ENCODE measurements at places on chromosomes 2 and 18. TPM values are rescaled to one million over a fixed set of nuclear protein-coding genes. Genes with fewer than 3 reads are reported as not detected.

The B3GNT7 gene
- polyA plus RNA-seq: 0.74 TPM

The TOGARAM2 gene
- not detected for polyA plus RNA-seq

GRCh38 chr2:102296449-102296848 is 14.9 kb upstream of the IL1RL1 start:
- H3K27ac ChIP-seq: no peak overlapping the region
- no peak for DNase-seq
- H3K4me3 ChIP-seq: no peak overlapping the region

GRCh38 chr2:230721712-230722111 is 9.1 kb downstream of the CAB39 start:
- H3K4me1 ChIP-seq: no peaks in the 10 kb centered on the region
- no peak overlapping the region for H3K27ac ChIP-seq
- DNase-seq: no peak
- no peak overlapping the region for H3K4me3 ChIP-seq
- peaks cover under 1% of the 10 kb centered on the region for H3K36me3 ChIP-seq

- no peak for DNase-seq
- H3K27me3 ChIP-seq: no peaks in the 10 kb centered on the region
- H3K36me3 ChIP-seq: no peaks in the 10 kb centered on the region
- no peaks in the 10 kb centered on the region for H3K4me1 ChIP-seq
- H3K27ac ChIP-seq: no peak overlapping the region
Observed at GRCh38 chr2:215787025-215787424, 226.3 kb downstream of the MREG start.

- H3K27ac ChIP-seq: no peak overlapping the region
- H3K27me3 ChIP-seq: no peaks in the 10 kb centered on the region
- no peak for DNase-seq
- peaks cover 1% of the 10 kb centered on the region for H3K36me3 ChIP-seq
Observed at GRCh38 chr2:238338710-238339394, 18.5 kb downstream of the TRAF3IP1 start.

DNA sequence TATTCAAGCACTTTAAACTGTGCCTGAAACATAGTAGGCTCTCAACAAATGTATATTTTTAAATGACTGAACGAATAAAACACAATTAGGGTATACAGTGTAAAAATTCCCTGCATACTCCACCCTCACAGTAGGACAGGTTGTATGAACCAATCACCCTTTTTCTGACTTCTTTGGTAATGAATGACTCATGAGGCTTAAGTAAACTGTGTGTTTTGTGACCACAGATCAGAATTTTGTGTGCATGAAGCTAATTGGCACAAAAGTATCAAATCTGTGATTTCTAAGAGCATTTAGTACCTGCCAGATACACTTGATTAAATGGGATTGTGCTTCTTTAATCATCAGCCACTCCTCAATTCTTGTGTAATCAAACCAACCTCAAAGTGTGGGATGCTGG is 109.9 kb upstream of the MAP4K3 start:
- H3K27me3 ChIP-seq: no peaks in the 10 kb centered on the region
- H3K36me3 ChIP-seq: no peaks in the 10 kb centered on the region
- DNase-seq: no peak
- no peak overlapping the region for H3K4me3 ChIP-seq
- no peak overlapping the region for H3K27ac ChIP-seq

The LIPG gene
- polyA plus RNA-seq: 48.9 TPM

DNA sequence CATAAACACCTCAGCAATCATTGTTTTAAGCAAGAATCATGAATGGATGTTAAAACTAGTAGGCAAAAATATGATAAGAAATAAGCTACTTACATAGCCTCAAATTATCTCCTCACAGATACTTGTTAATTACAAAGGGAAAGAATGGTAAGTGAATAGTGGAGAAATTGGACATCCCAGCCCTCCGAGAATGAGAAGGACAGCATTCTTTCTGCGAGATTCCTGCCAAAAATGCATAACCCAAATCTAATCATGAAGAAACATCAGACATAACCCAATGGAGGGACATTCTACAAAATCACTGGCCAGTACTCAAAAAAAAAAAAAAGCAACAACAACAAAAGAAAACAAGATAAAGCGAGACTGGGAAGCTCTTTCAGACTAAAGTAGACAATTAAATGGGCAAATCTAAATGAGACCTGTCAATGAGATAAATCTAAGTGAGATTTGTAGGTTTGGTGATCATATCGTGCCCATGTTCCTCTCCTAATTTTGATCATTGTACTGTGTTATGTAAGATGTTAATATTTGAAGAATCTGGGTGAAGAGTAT is 57.9 kb upstream of the GLI2 start:
- no peaks in the 10 kb centered on the region for H3K4me1 ChIP-seq
- peaks cover 2% of the 10 kb centered on the region for H3K27me3 ChIP-seq
- H3K27ac ChIP-seq: no peak overlapping the region

DNA sequence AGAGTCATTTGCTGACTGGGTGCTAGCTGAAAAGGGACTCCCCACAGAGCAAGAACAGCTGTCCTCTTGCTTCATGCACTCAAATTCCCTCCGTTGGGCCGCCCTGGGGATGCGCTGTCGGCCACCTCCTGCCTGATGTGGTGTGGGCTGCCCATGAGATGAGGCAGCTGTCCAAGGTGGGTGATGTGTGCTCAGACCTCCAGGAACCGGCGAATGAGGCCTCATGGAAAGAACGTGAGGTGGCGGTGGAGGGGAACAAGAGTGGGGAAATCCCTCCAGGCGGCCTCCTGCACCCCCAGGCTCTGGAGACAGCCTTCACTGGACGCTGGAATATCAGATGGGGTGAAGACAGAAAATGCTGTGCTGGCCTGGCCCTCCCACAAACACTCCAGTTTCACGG is 79.8 kb downstream of the LONRF2 start:
- no peak overlapping the region for H3K4me3 ChIP-seq
- DNase-seq: no peak
- H3K36me3 ChIP-seq: no peaks in the 10 kb centered on the region

GRCh38 chr2:9768388-9768787 is 74.9 kb upstream of the TAF1B start:
- no peak overlapping the region for H3K4me3 ChIP-seq
- peaks cover 9% of the 10 kb centered on the region for H3K4me1 ChIP-seq
- H3K36me3 ChIP-seq: no peaks in the 10 kb centered on the region
- DNase-seq: no peak
- no peak overlapping the region for H3K27ac ChIP-seq

The LAMA1 gene
- polyA plus RNA-seq: 0.35 TPM

The TCF7L1 gene
- 6.0 TPM for polyA plus RNA-seq

DNA sequence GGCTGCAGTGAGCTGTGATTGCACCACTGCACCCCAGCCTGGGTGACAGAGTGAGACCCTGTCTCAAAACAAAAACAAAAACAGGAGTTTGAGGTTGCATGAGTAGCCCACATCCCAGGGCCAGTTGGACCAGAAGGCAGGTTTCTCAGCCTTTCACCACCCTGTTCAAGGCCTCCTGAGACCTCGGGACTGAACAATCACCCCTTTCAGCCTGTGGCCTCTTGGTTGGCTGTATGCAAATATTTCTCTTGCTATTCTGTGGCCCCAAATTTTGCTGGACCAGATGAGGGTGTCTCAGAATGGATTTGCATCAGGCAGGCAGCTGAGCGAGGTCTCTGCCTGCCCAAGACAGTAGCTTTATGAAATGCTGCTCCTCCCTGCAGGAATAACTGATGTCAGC is 56.9 kb downstream of the DPYSL5 start:
- no peak overlapping the region for H3K27ac ChIP-seq
- no peaks in the 10 kb centered on the region for H3K27me3 ChIP-seq
- H3K4me3 ChIP-seq: no peak overlapping the region
- DNase-seq: no peak
- H3K4me1 ChIP-seq: no peaks in the 10 kb centered on the region

GRCh38 chr2:231359441-231359840 is 36.1 kb upstream of the B3GNT7 start:
- no peak overlapping the region for H3K4me3 ChIP-seq
- no peaks in the 10 kb centered on the region for H3K36me3 ChIP-seq
- no peaks in the 10 kb centered on the region for H3K4me1 ChIP-seq
- no peaks in the 10 kb centered on the region for H3K27me3 ChIP-seq
- no peak overlapping the region for H3K27ac ChIP-seq

DNA sequence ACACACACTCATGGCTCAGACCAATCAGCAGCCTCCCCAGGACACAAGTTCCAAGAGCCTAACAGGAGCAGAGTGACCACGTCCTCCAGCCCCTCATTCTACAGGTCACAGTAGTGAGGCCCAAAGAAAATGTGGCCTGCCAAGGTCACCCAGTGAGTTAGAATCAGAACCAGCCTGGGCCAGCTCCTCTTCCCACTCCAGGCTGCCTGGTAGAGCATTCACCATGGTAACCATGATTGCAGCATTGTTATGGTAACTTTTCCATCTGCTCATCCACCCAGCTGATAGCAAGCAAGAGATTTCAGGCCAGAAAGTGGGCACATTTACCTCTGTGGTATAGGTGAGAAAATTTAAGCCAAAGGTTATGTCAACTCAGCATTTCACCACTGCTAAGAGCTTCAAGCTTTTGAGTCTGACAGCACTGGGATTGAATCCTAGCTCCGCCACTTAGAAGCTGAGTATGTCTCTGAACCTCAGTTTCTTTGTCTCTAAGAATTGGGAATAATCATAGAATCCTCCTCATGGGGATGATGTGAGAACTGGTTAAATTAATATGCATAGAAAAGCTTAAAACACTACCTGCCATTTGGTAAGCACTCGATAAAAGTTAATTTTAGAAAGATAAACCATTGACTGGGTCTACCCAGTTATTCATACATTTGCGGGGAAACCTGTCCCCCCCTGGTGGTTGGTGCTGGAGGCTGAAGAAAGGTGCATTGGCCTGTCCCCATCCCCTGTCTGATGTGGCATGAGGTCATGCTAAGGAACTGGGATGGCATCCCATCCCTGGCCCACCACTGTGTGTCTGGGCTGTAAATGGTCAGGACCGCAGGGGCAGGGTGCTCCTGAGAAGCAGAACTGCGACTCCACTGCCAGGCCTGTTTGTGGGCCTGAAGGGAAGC is 181.5 kb downstream of the KLHL29 start:
- no peaks in the 10 kb centered on the region for H3K36me3 ChIP-seq
- DNase-seq: no peak
- H3K4me3 ChIP-seq: no peak overlapping the region
- no peak overlapping the region for H3K27ac ChIP-seq
- H3K4me1 ChIP-seq: no peaks in the 10 kb centered on the region

- DNase-seq: peak; percentile 19
- H3K4me3 ChIP-seq: no peak overlapping the region
- H3K27me3 ChIP-seq: no peaks in the 10 kb centered on the region
Observed at GRCh38 chr18:49026501-49027373, 76.0 kb upstream of the SMAD7 start.

The EML6 gene
- 1.2 TPM for polyA plus RNA-seq

The MYO5B gene
- 12.4 TPM for polyA plus RNA-seq

DNA sequence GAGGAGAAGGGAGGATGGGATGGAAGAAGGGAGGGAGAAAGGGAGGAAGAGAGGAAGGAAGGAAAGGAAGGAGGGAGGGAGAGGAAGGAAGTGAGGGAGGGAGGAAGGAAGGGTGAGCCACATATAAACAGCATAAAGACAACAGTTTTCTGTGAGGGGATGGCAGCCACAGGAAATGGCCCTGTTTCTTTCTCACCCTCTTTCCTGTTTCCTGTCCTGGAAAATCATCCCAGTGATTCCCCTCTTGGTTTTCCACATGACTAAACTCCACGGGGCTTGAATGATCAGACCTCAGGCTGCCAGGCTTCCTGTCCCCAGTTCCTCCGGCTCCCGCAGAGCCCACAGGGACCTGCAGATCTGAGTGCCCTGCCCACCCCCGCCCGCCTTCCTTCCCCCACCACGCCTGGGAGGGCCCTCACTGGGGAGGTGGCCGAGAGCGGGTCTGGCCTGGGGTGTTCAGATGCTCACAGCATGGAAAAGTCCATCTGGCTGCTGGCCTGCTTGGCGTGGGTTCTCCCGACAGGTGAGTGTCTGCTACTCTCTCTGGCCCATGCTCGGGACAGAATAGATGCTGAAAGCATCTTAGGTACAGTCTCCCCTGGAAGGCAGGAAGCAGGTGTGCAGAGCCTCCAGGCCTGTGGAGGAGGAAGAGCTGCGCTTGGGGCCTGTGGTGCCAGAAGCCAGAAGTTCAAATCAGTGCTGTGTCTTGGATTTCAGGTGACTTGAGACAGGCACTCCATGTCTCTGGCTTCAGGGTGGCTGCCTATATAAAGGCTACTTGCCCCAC is at the start of gene SIGLEC15:
Gene SIGLEC15 (plus strand): TSS at position 418 of the 787 bp plus-strand sequence. CDS start 54 bp downstream, at position 472.
- no peak within 1 kb of the TSS for H3K4me3 ChIP-seq
- H3K36me3 ChIP-seq: no peaks in the 10 kb centered on the region
- H3K27ac ChIP-seq: no peak within 1 kb of the TSS
- peaks cover 2% of the 10 kb centered on the region for H3K4me1 ChIP-seq
- no peak for DNase-seq

GRCh38 chr2:1437101-1437500 is 23.8 kb downstream of the TPO start:
- H3K4me1 ChIP-seq: no peaks in the 10 kb centered on the region
- H3K27ac ChIP-seq: no peak overlapping the region
- H3K27me3 ChIP-seq: no peaks in the 10 kb centered on the region
- H3K4me3 ChIP-seq: no peak overlapping the region
- DNase-seq: no peak

GRCh38 chr2:149561309-149561926 is 26.2 kb downstream of the MMADHC start:
- no peaks in the 10 kb centered on the region for H3K27me3 ChIP-seq
- H3K36me3 ChIP-seq: peaks cover under 1% of the 10 kb centered on the region
- no peak overlapping the region for H3K4me3 ChIP-seq
- DNase-seq: no peak
- peaks cover 13% of the 10 kb centered on the region for H3K4me1 ChIP-seq

DNA sequence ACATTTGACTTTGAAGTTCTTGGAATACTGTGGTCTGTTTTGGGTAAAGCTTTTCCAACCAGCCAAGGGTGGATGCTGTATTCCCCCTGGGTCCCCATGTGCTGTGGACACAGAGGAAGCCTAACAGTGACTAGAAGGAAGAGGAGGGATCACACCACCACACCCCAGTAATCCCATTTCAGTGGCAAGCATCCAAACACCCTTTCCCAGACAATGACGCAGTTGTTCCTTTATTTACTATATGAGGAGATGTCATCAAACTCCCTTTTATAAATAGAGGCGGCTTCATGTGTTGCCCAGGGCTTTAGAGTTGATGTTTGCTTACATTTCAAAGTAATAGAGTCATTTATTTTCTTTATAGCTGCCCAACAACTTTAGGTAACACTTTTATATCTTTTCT is 959.4 kb upstream of the GYPC start:
- no peaks in the 10 kb centered on the region for H3K27me3 ChIP-seq
- H3K4me1 ChIP-seq: no peaks in the 10 kb centered on the region
- DNase-seq: no peak
- H3K27ac ChIP-seq: no peak overlapping the region
- H3K36me3 ChIP-seq: no peaks in the 10 kb centered on the region

The SCN3A gene
- polyA plus RNA-seq: 0.08 TPM

DNA sequence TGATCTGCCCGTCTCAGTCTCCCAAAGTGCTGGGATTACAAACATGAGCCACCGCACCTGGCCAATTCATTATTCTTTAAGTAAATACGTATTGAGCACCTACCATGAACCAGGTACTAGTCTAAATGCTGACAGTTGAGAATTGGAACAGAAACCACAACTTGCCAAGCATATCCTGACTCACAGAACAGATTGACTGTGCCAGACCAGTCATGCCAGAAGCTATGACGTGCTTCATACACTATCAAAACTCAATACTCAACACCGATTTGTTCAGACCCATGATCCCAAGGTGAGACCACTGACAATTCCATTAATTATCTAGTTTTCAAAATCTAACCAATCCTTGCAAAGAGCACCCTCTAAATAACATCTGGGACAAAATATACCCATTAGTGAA is 148.6 kb downstream of the B3GNT2 start:
- H3K27me3 ChIP-seq: no peaks in the 10 kb centered on the region
- no peaks in the 10 kb centered on the region for H3K36me3 ChIP-seq
- no peak for DNase-seq
- H3K27ac ChIP-seq: no peak overlapping the region
- H3K4me3 ChIP-seq: no peak overlapping the region
- peaks cover 8% of the 10 kb centered on the region for H3K4me1 ChIP-seq

The NR4A2 gene
- 0.27 TPM for polyA plus RNA-seq

Data from liver (tissue), 10 donors.